ENCODE measurements at places on chromosomes 7 and 10.

- no peak for DNase-seq
Observed at GRCh38 chr10:88066319-88066718, 202.9 kb downstream of the PTEN start.

DNA sequence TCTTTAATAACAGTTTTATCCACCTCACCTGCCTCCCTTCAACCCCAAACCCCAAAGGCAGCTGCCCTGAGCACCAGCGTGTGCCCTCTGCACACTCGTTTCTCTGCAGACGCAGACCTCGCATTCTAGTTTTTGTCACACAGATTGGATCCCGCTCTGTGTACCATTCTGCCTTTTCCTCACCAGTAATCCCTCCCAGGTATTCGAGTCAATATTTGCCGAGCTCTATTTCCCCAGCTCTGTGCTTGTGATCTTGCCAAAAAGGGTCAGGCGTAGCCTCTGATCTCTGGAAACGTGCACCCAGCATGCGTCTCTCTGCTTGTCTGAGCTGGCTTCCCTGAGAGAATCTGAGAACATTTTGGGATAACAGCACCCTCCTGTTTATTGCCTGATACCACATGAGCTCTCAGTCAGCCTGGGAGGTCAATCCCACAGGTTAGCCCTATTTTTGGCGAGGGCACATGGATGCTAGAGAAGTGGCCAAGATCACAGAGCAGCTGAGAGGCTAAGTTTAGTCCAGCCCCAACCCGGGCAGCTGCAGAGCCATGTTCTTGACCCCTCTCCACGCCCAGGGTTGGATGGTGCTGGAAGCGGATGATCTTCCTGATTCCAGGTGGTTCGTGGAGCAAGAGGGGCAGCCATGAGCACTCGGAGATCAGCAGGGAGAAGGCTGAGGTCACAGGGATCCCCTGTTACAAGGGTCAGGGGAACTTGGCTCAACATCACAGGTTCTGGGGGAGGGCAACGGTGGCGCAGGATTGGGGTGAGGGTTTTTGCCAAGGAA, 29.1 kb downstream of the FOXL3 start:
- no peak for DNase-seq

- no peak for DNase-seq
Observed at GRCh38 chr7:50821457-50822008, 38.8 kb upstream of the GRB10 start.

- DNase-seq = no peak
Observed at GRCh38 chr7:88289564-88290025, 17.1 kb downstream of the STEAP4 start.

DNA sequence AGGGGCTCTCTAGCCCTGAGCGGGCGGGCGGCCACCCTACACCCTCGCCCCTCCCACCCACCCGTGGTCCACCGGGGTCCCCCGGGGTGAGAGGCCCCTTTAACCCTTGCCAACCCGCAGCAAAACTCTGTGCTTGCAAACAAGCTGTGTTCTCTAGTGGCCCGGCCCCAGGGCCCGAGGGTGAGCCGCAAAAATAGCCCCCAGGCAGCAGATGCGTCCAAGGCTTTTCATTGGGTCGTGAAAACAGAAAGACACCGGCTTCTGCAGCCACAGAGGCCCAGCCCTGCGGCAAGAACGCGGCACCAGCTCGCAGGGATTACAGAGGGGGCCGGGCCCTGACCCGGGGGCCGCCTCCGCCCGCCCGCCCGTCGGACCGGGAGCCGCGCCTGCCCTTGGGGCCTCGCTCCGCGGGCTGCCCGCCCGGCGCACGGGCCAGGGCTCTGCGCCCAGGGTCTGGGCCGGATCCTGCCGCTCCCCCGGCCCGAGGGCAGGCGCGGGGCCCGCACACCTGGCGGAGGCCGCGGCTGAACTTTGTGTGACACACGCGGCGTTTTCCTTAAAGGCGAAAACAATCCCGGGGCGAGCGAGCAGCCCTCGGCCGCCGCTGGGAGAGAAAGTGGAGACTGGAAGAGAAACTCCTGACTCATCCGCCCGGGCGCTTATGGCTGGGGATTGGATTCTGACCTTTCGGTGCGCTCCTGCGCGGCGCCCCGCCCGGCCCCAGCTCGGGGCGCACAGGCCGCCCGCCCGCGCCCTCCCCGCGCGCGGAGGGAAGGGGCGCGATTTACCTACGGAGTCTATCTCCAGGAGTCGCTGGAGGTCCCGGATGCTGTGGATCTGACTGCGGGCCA, 2.8 kb downstream of the PDGFA start:
- DNase-seq = peak; percentile 74

DNA sequence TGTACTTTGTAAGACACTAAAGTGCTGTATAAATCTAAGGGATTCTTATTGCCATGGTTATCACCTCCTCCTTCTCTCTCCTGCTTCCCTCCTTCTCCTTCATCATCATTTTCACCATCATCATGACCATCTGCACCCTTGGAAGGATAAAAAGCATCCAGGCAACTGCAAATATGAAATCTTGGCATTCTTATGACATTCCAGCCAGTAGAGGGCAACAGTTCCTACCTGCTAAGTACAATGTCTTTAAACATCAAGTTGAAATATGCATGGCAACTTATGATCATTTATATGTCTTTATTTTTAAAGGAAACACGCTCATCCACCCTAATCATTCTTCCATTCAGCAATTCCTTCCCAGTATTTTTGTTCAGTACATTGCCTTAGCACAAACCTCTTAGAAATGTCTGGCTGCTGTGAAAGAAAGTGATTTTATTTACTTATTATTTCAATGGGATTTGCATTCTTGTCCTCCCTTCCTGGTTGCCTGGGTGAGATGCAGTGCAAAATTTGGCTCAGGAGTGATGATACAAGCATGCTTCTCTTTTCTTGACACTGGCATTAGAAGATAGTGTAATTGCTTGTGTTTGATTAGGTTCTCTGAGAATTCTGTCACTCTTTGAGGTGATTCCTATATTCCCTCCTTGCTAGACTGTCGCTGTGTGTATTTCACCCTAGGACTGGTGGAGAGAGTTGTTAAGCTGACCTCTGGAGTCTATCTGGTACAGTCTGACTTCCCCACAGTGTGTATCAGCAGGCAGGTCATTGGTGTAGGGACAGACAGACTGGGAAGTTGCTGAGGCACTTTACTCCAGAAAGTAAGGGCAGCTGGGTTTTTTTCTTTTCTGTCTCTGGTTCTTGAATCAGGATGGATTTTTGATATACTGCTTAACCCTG, 188.5 kb upstream of the BMPER start:
- peak; percentile 83 for DNase-seq

GRCh38 chr7:102152672-102153598, 133.7 kb upstream of the SH2B2 start:
- peak; percentile 41 for DNase-seq

GRCh38 chr7:49425277-49425818, 348.1 kb upstream of the VWC2 start:
- DNase-seq = no peak

GRCh38 chr7:17071866-17072265, 190.1 kb upstream of the AGR3 start:
- no peak for DNase-seq

- DNase-seq = no peak
Observed at GRCh38 chr10:14574291-14574690, 200.4 kb downstream of the FAM107B start.

DNA sequence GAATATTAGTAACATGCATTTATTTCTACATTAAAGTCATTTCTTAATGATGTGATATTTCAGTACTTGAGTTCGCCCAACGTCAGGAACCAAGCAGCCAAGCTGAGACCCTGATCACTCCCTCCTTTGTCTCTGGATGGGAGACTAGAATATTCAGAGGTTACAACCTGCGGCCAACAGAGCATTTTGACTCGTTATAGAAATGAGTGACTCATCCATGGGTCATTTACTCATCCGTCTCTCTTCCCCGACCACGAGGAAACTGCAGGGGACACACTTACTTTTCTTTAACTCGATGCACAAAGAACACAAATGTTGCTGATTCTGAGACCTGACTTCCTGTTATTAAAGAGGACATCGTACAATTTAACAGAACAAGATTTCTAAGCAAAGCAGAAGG, 343.3 kb downstream of the FRMD4A start:
- peak; percentile 42 for DNase-seq

GRCh38 chr10:77351386-77351785, 286.2 kb downstream of the KCNMA1 start:
- DNase-seq = peak; percentile 82

DNA sequence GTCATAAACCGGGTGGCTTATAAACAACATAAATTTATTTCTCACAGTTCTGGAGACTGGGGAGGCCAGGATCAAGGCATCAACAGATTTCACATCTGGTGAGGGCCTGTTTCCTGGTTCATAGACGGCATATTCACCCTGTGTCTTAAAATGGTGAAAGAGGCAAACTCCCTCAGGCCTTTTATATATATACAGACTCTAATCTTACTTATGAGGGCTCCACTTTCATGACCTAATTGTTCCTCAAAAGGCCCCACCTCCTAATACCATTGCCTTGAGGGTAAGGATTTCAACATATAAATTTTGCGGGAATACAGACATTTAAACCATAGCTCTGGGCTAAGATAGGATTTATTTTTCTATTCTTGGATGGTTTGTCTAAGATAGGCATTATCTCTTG, 187.2 kb downstream of the PPP1R3A start:
- no peak for DNase-seq

DNA sequence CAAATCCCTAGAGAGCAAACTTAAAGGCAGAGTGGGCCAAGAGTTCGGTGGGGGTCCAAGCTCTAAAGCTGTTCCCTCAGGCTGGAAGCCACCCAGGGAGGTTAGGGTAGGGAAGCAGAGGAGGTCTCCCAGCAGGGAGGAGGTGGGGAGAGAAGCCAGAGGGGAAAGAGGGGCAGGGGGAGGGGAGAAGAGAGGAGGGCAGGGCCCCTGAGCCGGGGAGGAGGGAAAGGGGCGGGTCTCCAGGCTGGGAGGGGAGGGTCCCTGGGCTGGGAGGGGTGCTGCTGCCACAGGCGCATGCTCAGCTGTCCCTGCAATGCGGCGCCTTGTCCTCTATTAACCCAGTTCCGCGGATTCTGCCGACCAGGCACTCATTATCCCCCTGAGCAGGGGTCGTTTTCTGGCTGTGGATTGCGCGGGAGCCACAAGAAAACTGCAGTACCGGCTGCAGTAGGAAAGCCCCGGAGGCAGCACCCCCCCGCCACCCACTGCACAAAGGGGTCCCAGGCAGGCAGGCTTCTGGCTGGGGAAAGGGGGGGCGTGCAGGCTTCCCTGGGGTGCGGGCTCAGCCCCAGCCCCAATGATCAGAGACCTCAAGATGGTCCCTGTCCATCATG, 49.3 kb downstream of the CAMK2B start:
- no peak for DNase-seq

- no peak for DNase-seq
Observed at GRCh38 chr10:64726466-64726865, 1205.3 kb downstream of the REEP3 start.

GRCh38 chr7:157827045-157827862, 490.4 kb downstream of the DNAJB6 start:
- DNase-seq = no peak

DNA sequence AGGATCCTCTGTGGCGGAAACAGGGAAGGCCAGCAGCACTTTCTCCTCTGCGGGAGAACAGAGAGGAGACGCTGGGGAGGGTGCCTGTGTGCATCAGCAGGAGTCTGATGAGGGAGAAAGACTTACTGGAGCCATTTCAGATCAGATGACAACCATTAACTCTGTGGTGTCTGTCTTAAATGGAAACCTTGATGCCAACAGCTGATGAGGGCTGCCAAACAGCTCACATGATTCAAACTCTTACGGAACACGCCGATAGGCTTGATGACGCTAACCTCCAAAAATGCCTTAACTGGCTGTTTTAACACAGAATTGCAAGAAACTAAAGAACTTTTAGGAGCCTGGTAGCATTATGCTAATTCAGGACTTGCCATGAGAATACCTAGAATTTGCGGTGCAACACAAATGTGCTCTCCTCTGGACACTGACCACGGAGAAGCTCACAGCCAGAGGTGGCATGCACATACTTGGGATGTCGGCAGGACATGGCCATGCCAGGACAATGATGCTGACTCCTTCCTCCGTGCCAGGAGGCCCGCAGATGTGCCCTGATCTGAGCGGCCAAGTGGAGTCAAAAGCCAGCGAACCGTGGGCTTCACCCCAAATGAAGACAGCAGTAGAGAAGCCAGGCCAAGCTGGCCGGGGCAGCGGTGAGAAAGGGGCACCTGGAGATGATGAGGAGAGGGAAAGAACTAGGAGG, 154.9 kb downstream of the ZMYND11 start:
- DNase-seq = peak; percentile 71

- no peak for DNase-seq
Observed at GRCh38 chr7:21169667-21170580, 258.0 kb upstream of the SP4 start.

DNA sequence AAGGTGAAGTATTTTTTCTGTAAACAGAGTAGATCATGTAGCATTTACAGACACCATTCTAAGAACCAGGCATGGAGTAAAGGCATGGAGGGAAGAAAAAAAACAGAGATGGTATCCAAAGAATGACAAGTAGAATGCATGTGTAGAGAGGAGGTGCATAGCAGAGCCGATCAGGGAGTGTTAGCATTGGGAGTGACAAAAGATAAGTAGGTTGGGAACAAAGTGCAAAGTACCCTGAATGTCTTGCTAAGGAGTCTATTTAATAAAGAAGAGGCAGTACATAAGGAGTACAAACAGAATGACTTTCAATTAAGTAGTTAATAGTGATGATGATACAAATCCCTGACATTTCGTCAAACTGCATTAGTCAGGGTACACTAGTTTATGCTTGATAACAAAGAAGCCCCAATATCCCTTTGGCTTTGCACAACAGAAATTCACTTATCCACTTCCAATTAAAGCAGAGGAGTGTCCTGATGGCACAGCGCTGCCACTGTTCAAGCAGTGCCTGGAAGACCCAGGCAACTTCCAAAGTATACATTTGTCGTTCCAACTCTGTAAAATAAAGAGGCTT, 371.5 kb downstream of the TNS3 start:
- DNase-seq = no peak

GRCh38 chr10:11902646-11903045, 79.5 kb downstream of the PROSER2 start:
- DNase-seq = no peak

GRCh38 chr7:127887096-127887495, 144.1 kb downstream of the LRRC4 start:
- DNase-seq = no peak

- no peak for DNase-seq
Observed at GRCh38 chr7:70189776-70190175, 591.5 kb downstream of the AUTS2 start.

DNA sequence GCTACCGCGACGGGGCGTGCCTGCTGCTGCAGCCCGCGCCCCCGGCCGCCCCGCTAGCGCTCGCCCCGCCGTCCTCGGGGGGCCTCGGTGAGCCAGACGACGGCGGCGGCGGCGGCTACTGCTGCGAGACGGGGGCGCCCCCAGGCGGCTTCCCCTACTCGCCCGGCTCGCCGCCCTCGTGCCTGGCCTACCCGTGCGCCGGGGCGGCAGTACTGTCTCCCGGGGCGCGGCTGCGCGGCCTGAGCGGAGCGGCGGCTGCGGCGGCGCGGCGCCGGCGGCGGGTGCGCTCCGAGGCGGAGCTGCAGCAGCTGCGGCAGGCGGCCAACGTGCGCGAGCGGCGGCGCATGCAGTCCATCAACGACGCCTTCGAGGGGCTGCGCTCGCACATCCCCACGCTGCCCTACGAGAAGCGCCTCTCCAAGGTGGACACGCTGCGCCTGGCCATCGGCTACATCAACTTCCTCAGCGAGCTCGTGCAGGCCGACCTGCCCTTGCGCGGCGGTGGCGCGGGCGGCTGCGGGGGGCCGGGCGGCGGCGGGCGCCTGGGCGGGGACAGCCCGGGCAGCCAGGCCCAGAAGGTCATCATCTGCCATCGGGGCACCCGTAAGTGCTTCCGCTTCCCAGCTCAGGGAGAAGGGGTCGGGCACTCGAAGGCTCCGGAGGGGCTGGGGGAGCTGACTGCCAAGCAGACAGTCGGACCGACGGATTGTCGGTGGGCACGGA, 761 bp downstream of the PTF1A start:
- no peak for DNase-seq

All from fibroblast of the aortic adventitia (primary cell).